Islet precursor cell (in vitro differentiated cells): ENCODE measurements at places on chromosomes 4 and X.

- no peak for DNase-seq
These were observed 48.6 kb downstream of the PDGFRA start for GRCh38 chr4:54277691-54278090.

DNA sequence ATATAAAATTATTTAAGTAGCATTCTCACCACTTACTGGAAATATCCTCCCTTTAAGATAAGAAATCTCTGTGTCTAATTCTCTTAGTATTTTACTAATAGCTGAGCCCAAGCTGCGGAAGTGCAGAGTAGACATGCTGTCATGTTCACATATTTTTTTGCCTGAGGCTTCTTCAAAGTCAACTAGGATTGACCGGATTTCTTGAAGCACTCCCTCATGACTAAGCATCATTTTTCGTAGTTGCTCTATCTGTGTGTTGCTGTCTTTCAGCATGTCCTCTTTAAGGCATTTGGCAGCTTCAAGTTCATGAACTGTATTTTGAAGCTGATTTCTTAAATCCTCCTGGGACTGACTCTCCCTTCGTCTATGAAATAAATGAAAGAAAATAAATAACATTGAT, 36.9 kb downstream of the CCDC158 start:
- no peak for DNase-seq

DNA sequence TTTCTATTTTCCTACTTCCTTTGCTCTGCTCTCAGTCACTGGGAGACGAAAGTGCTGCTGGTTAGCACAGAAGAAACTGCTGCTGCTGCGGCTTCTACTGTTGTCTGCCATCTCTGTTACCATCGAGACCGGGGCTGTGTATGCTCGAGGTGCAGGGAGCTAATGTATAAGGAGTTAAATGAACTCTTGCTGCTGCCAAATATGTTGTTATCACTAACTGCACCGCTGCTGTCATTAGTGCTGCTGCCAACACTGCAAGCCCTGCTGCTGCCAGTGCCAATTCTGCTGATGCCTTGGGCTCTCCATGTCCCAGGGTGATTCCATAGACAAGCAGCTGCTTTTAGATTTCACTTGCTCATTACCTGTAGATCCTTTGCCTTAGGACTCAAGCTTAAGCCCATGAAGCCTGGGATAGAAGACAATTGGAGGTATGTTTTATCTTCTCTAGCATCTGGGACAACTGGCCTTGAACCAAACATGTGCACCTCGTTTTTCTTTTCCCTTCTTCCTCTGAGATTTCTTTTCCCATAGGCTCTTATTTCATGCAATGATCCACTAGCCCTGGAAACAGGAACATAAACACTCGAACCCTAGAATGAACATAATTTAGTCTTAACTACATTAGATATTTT, 107.8 kb downstream of the CCSER1 start:
- no peak for DNase-seq

DNA sequence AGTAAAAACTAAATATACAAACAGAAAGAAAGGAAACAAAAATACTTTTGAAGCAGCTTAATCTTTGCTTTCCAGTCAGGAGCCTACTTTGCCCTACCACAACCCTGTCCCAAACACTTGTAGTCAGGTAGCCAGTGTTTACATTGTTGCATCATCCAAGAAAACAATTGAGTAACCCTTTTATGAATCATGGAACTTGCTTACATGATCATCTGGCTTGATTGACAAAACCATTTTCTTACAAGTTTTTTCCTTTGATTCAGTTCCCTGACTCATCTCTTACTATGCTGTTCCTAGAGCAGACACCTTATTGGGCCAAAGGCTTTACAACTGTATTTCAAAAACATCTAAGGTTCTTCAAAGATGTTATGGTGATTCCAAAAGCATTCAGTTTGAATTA, 740.1 kb downstream of the KLHL13 start:
- DNase-seq: no peak

DNA sequence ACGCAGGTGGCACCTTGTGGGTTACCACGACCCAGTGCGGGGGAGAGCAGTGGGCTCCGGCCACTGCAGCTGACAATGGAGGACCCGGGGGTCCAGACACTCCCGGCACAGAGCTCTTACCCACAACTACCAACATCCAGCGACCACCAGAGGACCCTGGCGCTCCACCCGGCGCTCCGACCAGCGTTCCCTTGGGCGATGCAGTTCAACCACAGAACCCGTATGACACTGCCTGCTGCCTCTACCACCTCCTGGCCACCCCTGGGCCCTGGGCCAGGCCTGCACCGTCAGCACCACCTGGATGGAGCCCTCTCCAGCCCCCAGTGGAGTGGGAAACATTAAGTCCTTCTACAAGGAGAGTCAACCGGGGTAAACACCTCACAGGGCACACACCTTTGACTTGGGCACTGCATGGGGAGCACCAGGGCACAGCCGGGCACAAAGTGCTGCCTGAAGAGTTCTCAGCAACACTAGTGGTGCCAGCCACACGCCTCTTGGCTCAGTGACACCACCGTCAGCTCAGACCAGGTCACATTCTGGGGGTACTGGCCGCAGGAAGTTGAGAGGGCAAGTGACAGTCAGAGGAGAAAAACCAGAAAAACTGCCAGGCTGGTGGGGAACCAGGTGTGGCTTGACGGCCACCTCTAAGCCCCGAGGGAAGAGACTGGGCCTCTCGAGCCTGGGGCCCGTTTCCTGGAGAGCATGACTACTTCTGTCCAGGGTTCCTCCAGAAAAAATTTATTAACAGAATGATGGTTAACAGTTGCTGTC, 2.6 kb downstream of the CTBP1 start:
- peak; percentile 55 for DNase-seq

GRCh38 chr4:62644372-62644771, 1444.2 kb downstream of the ADGRL3 start:
- DNase-seq: peak; percentile 52

DNA sequence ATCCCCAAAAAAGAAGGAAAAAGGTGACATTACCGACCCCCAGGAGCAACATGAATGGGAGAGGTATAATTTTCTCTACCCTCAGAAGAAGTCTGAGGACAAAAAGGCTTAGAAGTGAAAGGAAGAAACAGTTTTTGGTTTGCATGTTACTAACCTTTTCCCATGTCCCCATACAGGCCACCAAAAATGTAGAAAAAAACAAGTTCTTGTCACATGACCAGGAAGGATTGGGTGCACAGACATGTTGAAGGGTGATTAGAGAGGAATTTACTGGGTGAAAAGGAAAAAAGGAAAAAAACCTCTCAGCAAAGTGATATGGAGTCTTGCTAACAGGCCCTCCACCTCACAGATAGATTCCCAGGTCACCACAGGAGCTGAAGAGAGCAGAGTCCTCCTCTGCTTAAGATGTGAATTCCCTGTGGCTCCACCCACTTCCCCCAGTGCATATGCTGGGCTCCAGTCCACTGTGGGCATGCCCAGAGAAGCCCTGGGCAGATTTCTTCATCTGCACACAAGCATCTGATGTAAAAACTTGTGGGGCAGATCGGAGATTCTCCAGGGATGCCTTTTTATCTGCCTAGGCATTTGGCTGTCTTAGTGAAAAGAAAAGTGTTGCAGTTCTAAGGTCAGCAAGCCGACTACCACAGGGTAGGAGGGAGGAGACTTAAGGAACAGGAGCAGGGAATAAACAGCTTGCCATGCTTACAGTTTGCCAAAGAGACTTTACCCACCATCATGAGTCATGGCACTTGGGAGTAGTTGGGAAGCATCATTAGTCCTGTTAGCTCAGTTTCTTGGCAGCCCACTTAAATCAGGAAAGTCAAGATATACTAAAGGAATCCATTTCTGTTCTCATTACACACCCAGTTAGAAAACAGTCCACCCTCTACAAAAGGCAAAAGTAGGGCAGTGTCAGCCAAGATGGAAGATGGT, 25.0 kb upstream of the PASD1 start:
- DNase-seq: no peak

GRCh38 chr4:33090910-33091309, 2370.7 kb downstream of the PCDH7 start:
- DNase-seq: no peak
